Right renal cortex interstitium (tissue), 3 donors: ENCODE measurements at places on chromosomes 11 and 22.

DNA sequence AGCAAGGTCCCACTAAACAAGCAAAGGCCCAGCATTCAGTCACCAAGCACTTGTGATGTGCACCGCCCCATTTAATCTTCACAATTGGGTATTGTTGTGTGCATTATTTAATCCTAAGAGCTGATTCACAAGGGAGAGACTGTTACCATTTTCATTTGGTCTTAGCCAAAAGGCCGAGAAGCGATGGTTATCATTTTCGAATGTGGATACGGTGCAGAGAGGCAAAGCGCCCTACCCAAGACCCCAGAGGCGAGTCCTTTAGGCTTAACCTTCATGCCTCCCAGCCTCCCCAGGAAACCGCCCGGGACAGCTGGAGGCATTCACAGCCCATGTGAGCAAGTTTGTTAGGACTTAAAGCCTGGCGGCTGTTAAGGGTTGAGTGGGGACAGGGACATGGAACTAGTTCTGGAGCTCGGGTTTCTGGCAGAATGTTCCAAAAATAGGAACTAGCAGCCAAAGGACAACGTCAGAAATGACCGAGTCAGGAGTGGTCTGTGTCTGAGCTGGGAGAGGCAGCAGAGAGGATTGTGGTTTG lies 13.0 kb upstream of the UPK3A start:
- DNase-seq: no peak

DNA sequence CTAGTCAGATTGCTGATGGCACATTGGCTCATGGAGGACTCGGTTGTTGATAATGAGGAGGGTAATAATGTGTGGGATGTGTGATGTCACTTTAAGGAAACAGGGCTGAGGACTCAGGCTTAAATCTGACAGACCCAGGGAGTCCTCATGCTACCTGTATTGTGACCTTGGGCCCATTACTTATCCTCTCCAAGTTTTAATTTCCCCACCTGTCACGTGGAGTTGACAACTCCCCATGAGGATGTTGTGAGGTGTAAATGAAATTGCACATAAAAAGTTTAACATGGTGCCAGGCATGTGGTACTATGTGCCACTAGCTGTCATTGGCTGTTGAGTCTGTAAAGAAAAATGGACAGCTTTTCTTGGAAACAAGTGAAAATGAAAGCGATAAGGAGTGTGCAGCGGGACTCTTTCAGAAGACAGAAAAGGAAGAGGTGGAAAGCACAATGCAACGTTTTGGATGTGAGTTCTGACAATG lies 15.3 kb downstream of the IL10RA start:
- DNase-seq: no peak

- DNase-seq: no peak
Observed at GRCh38 chr22:23245799-23246136, 65.5 kb downstream of the BCR start.

GRCh38 chr22:22849640-22850610 lies 37.7 kb upstream of the IGLL5 start:
- DNase-seq: no peak

GRCh38 chr11:111422494-111423249 lies 43.6 kb upstream of the POU2AF1 start:
- DNase-seq: no peak

DNA sequence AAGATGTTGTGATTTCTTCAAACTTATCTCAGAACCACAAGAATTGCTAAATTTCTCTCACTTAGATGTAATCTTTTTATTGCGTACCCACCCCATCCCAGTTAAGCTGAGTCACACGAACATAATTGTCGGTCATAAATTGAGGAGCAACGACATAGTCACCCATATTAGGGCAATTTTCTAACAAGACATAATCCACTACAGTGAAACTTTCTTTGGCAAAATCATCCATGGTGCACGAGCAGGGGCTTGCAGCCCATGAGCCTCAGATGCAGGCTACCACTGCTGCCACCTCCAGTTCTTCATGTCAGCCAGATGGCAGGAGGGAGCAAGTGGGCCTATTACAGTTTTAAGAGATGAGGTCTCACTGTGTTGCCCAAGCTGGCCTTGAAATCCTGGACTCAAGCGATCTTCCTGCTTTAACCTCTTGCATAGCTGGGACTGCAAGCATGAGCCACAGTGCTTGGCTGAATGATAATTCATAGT lies 70.3 kb upstream of the GRK2 start:
- DNase-seq: no peak

GRCh38 chr22:26670459-26670858 lies 13.1 kb downstream of the MIAT start:
- DNase-seq: no peak

DNA sequence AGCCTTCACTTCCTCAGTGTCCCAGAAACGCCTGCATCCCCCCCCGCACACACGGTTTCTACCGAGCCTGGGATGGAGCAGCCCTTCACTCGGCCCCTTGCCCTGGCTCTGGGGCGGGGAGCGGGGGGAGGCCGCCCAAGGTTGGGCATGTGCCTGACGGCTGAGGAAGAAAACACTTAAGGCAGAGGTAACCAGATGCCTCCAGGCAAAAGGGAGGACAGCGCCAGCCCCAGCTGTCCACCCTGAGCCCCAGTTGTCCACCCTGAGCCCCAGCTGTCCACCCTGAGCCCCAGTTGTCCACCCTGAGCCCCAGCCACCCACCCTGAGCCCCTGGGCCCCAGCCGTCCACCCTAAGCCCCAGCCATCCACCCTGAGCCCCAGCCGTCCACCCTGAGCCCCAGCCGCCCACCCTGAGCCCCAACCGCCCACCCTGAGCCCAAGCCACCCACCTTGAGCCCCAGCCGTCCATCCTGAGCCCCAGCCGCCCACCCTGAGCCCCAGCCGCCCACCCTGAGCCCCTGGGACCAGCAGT lies 3.8 kb upstream of the TTLL8 start:
- no peak for DNase-seq

DNA sequence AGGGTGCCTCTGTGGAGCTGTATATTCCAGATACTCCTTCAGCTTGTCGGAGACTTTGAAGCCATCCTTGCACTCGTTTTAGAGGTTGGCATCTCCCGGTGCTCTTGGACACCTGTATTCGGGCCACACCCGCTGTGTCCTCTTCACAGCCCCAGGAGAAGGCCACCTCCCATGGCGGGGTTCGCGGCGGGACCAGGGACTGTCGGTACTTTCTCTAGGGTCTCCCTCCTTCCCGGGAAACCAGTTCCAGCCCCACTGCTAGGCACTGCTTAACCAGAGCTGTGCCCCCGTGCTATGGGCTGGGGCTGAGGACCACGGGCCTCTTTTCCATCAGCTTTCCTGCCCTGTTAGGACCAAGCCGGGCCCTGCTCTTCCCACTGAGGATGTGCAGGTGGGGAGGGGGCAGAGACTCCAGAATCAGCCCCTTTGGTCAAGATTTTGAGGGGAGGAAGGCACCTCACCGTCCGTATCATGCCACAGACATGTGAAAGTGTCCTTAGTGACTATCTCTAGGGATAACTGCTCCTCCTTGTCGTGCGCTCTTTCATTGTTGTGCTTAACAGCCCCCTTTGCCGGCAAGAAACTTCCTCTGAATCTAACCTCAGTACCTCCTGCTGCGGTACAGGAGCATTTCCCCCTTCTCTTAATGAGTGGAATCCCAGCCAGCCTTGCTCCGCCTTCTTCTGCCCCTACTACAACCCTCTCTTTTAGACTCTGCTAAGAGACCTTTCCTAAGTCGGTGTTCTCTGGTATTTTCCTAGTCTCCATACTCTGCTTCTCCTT lies 1.2 kb upstream of the B3GAT1 start:
- DNase-seq: no peak

GRCh38 chr22:50268655-50269113 lies 1.5 kb downstream of the MAPK11 start:
- DNase-seq: no peak

- DNase-seq: no peak
Observed at GRCh38 chr11:44592125-44592940, 26.9 kb downstream of the CD82 start.

GRCh38 chr11:115884800-115885534 lies 380.8 kb upstream of the CADM1 start:
- DNase-seq: no peak

GRCh38 chr22:29848111-29848510 lies 10.0 kb upstream of the ASCC2 start:
- no peak for DNase-seq

GRCh38 chr11:72774499-72774898 lies 19.3 kb downstream of the STARD10 start:
- DNase-seq: no peak
